ENCODE measurements at places on chromosomes 7 and 10. TPM values are rescaled to one million over a fixed set of nuclear protein-coding genes. Genes with fewer than 3 reads are reported as not detected.

Gene LAMB4
- total RNA-seq = 1.4 TPM

GRCh38 chr7:31056775-31057346 lies 4.8 kb downstream of the ADCYAP1R1 start:
- no peak for DNase-seq
- H3K4me3 ChIP-seq = no peak overlapping the region
- H3K27ac ChIP-seq = no peak overlapping the region

Gene HOXA2
- total RNA-seq = not detected

GRCh38 chr10:58782876-58783851 lies 270.5 kb downstream of the BICC1 start:
- H3K4me3 ChIP-seq = no peak overlapping the region
- H3K36me3 ChIP-seq = no peaks in the 10 kb centered on the region
- no peak overlapping the region for H3K27ac ChIP-seq
- H3K4me1 ChIP-seq = no peaks in the 10 kb centered on the region
- H3K27me3 ChIP-seq = peaks cover 4% of the 10 kb centered on the region

Gene TRIM50
- not detected for total RNA-seq

Gene ITGB8
- total RNA-seq = not detected

GRCh38 chr7:20831956-20832355 lies 45.3 kb upstream of the SP8 start:
- H3K36me3 ChIP-seq = no peaks in the 10 kb centered on the region
- no peak overlapping the region for H3K4me3 ChIP-seq
- no peak for DNase-seq
- H3K27ac ChIP-seq = no peak overlapping the region
- no peaks in the 10 kb centered on the region for H3K4me1 ChIP-seq
- H3K27me3 ChIP-seq = peaks cover 10% of the 10 kb centered on the region

Gene GPR26
- total RNA-seq = not detected

GRCh38 chr7:26912933-26913536 lies 48.6 kb upstream of the SKAP2 start:
- H3K4me1 ChIP-seq = no peaks in the 10 kb centered on the region
- DNase-seq = no peak
- H3K36me3 ChIP-seq = no peaks in the 10 kb centered on the region
- H3K27ac ChIP-seq = no peak overlapping the region
- peaks cover 9% of the 10 kb centered on the region for H3K27me3 ChIP-seq

Gene FKBP6
- total RNA-seq = not detected

Gene GPRIN2
- not detected for total RNA-seq

DNA sequence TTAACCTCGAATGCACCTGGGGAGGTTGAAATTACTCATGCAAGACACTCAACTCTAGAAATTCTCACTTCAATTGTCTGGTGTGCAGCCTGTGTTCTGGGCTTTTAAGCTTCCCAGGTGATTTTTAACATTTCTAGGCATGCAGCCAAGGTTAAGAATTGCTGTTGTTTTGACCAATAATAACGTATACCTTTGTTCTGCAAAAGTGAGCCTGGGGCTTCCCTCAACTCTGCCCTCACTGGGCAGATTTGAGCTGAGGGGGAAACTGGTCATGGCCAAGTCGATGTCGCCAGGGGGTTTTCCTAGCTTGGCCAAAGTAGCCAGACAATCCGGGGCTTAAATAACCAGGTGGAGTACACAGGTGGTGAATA lies 568 bp downstream of the PRSS2 start:
- peaks cover 7% of the 10 kb centered on the region for H3K27me3 ChIP-seq
- H3K4me1 ChIP-seq = peaks cover 16% of the 10 kb centered on the region
- H3K4me3 ChIP-seq = no peak overlapping the region
- DNase-seq = no peak
- no peak overlapping the region for H3K27ac ChIP-seq

- no peaks in the 10 kb centered on the region for H3K27me3 ChIP-seq
- no peak for DNase-seq
- peaks cover 30% of the 10 kb centered on the region for H3K4me1 ChIP-seq
- H3K36me3 ChIP-seq = peaks cover 9% of the 10 kb centered on the region
- no peak overlapping the region for H3K27ac ChIP-seq
Measured at GRCh38 chr7:127751062-127751461, 99.1 kb downstream of the SND1 start.

Gene SPDYE1
- not detected for total RNA-seq

- no peaks in the 10 kb centered on the region for H3K27me3 ChIP-seq
- peaks cover 47% of the 10 kb centered on the region for H3K4me1 ChIP-seq
- no peak for DNase-seq
- H3K36me3 ChIP-seq = peaks cover 4% of the 10 kb centered on the region
- peak overlapping the region; percentile 66 for H3K4me3 ChIP-seq
Measured at GRCh38 chr7:1053816-1054370, 9.5 kb downstream of the GPR146 start.

Gene SPDYE16
- 0.69 TPM for total RNA-seq

DNA sequence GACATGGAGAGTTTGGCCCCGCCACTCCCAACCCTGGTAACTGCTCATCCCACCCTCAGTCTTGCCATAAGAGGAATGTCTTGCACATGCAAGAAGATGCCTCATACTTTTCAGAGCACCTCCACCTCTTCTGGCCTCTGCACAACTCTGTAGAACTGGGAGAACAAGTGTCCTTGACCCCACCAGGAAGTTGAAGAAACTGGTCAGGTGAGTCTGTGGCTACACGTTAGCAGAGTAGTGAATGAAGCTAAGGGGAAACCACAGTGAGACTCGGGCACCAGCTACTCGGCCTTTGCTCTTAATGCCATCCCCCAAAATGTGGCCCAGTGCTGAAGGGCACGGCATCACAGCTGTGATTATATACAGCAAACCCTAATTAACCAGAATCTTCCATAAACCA lies 110.1 kb downstream of the ARID5B start:
- peak overlapping the region; percentile 11 for H3K27ac ChIP-seq
- peaks cover 24% of the 10 kb centered on the region for H3K36me3 ChIP-seq
- H3K4me1 ChIP-seq = no peaks in the 10 kb centered on the region
- no peak overlapping the region for H3K4me3 ChIP-seq
- H3K27me3 ChIP-seq = no peaks in the 10 kb centered on the region
- no peak for DNase-seq

DNA sequence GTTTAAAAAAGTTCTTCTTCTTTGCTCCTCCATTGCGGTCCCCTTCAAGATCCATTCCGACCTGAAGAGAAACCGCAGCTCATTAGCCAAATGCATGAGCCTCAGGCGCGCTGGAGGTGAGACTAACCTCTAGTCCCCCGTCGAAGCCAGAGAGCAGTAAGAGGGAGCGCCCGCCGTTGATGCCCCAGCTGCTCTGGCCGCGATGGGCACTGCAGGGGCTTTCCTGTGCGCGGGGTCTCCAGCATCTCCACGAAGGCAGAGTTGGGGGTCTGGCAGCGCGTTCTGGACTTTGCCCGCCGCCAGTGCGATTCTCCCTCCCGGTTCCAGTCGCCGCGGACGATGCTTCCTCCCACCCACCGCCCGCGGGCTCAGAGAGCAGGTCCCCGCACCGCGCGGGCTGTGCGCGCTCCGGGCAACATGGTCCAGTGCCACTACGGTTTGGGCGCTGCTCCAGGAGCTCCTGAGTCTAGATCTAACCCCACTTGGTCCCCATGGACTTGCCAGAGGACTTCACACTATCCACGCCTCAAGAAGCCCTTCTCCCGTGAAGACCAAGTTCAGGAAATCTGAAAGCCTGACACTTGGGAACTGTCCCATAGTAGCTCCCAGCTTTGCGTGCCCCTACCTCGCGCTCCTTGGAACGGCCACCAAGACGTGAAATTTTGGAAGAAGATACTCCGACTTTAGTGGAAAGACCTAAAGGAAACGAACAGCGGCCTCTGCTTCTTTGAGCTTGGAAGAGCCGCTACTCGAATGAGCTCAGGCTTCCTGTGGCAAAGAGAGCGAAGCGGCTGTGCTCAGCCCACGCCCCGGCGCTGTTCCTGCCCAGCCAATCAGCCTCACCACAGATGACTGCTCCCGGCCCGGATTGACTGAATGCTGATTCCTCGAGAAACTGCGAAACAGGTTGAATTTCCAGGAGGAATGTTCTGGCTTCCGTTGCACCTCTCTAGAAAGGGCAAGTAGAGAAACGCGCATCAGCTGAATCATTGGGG lies at the start of gene ABCB1:
Gene ABCB1 (minus strand): TSS at position 755 of the 995 bp plus-strand sequence. CDS start 700 bp downstream, at position 55.
- H3K27me3 ChIP-seq = no peaks in the 10 kb centered on the region
- DNase-seq = peak; percentile 37
- peak within 1 kb of the TSS; percentile 88 for H3K27ac ChIP-seq

- no peaks in the 10 kb centered on the region for H3K36me3 ChIP-seq
- H3K4me3 ChIP-seq = peak overlapping the region; percentile 36
- DNase-seq = no peak
- no peaks in the 10 kb centered on the region for H3K27me3 ChIP-seq
Measured at GRCh38 chr10:110844617-110844881, 27.2 kb upstream of the PDCD4 start.

Gene HOXA9
- not detected for total RNA-seq

GRCh38 chr7:77349141-77349540 lies 67.0 kb downstream of the GSAP start:
- H3K27ac ChIP-seq = peak overlapping the region; percentile 25
- H3K4me3 ChIP-seq = no peak overlapping the region
- no peak for DNase-seq
- no peaks in the 10 kb centered on the region for H3K36me3 ChIP-seq

GRCh38 chr7:69962186-69963065 lies 364.2 kb downstream of the AUTS2 start:
- peaks cover 13% of the 10 kb centered on the region for H3K4me1 ChIP-seq
- H3K36me3 ChIP-seq = no peaks in the 10 kb centered on the region

- H3K36me3 ChIP-seq = no peaks in the 10 kb centered on the region
- H3K27ac ChIP-seq = no peak overlapping the region
- H3K4me3 ChIP-seq = no peak overlapping the region
- peaks cover 12% of the 10 kb centered on the region for H3K4me1 ChIP-seq
- no peak for DNase-seq
Measured at GRCh38 chr7:155450970-155451801, 6.7 kb upstream of the EN2 start.

DNA sequence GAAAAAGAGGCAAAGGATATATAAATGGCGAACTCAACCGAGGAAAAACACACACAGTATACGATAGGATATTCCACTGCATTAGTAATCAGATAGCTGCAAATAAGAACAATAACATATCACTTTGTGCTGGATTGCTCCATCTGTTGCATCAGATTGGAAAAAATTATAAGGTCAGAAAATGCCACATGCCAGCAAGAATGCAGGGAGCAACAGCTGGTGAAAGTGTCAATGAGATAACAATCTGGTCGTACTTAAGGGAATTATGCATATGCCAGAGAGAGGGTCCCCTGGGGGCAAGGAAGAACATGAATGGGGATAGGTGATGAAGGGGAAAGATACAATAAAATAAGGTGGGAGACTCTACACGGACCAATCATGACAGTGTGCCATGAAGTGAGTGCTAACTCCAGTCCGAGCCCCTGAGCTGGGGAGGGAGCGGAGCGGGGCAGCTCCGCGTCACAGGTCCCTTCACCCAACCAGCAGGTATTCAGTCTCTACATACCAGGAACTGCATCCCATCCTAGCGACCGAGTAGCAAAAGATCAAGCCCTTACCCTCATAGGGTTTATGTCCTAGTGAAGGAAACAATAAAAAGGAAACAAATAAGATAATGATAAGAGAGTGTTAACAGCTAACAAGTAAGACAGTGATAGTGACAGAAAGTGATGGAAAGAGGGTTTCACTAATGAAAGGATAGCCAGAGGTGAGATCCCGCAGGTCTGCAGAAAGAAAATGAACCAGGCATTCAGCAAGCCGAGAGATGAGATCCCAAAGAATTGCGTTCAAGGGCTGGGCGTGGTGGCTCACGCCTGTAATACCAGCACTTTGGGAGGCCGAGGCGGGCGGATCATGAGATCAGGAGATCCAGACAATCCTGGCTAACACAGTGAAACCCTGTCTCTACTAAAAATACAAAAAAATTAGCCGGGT lies 9.4 kb downstream of the MPP7 start:
- H3K4me1 ChIP-seq = peaks cover 79% of the 10 kb centered on the region
- no peaks in the 10 kb centered on the region for H3K27me3 ChIP-seq
- H3K4me3 ChIP-seq = peak overlapping the region; percentile 72
- DNase-seq = no peak
- H3K36me3 ChIP-seq = peaks cover 7% of the 10 kb centered on the region

- no peak for DNase-seq
- peaks cover 10% of the 10 kb centered on the region for H3K27me3 ChIP-seq
- H3K27ac ChIP-seq = no peak overlapping the region
- no peaks in the 10 kb centered on the region for H3K36me3 ChIP-seq
- peaks cover 1% of the 10 kb centered on the region for H3K4me1 ChIP-seq
- no peak overlapping the region for H3K4me3 ChIP-seq
Measured at GRCh38 chr7:99949645-99950228, 20.3 kb upstream of the GJC3 start.

DNA sequence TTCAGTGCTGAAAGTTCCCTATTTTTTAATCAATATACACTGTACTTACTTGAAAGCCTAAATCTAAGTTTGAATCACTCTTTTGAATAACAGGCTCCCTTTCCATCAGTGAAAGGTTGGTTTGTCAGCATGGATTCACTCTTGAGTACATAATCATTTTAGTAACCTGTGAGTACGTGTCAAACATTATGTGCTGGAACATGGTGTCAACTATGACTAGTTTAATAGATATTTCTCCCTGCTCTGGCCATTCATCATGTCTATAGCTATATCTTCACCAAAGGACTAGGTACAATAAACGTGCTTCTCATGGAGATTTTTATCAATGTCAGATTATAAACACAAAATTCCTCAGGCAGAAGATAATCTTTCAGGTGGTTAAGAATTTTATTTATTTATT lies 61.7 kb upstream of the MDFIC start:
- H3K4me3 ChIP-seq = no peak overlapping the region
- H3K36me3 ChIP-seq = no peaks in the 10 kb centered on the region
- DNase-seq = no peak
- H3K27ac ChIP-seq = no peak overlapping the region
- H3K4me1 ChIP-seq = no peaks in the 10 kb centered on the region

All from naive thymus-derived CD8-positive, alpha-beta T cell (primary cell).